ENCODE measurements at places on chromosomes 7 and 10.

DNA sequence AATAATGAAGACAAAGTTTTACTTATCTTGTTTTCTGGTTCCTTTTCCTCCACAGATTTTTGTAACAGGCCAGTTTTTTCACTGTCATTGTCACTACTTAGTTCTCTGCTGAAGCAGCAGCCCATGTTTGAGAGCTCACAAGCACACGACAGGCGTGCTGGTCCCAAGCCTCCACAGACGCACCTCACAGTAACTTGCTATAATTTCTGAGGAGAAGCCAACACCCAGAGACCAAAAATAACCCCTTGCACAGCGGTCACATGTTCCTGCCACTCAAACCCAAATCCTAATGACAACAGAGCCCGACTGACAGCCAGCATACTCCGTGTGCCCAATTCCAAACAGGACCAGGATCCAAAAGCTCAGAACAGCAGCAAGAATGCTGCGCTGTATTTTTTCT is 58.5 kb downstream of the LARP4B start:
- DNase-seq: no peak

- no peak for DNase-seq
Measured at GRCh38 chr7:19106241-19107080, 11.0 kb downstream of the TWIST1 start.

DNA sequence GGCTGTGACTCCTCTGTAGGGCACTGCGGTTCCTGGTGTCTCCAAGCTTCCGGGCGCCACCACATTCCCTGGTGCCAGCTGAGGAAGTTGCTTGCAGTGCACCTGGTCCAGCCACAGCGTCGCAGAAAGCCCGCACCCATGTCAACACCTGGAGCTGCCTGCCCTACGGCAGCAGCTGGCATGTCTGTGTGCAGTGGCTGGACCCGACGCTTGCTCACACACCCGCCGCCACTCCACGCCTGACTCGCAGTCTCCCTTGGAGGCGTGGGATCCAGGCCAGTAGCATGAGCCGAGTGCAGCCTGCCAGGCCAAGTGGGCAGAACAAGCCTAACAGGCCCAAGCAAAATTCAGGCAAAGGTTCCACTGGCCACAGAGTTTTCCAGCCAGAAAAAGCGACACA is 118.1 kb upstream of the PHF14 start:
- DNase-seq: no peak

GRCh38 chr7:123499211-123499970 is 35.0 kb downstream of the IQUB start:
- DNase-seq: no peak

- no peak for DNase-seq
Measured at GRCh38 chr7:127018889-127019288, 233.9 kb downstream of the GRM8 start.

DNA sequence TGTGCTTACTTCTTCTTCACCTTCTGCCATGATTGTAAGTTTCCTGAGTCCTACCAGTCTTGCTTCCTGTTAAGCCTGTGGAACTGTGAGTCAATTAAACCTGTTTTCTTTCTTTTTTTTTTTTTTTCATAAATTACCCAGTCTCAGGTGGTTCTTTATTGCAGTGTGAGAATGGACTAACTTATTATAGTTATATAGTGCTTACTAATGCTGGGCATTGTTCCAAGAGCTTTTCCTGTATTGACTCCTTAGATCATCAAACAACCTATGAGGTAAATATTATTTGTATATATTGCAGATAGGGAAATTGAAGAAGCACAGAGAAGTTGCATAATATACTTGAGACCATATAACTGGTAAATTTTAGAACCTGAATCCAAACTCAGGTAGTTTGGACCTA is 98.1 kb downstream of the MBL2 start:
- no peak for DNase-seq

GRCh38 chr10:23918090-23918723 is 290.7 kb upstream of the KIAA1217 start:
- no peak for DNase-seq

- no peak for DNase-seq
Measured at GRCh38 chr7:726854-727103, 280 bp downstream of the DNAAF5 start.

All from activated T-cell treated with anti-CD3 and anti-CD28 coated beads, Interleukin-2, amount 50 U/mL, for 4 hours (primary cell).